ENCODE measurements at places on chromosomes 16 and 17. TPM values are rescaled to one million over a fixed set of nuclear protein-coding genes. Genes with fewer than 3 reads are reported as not detected.

Gene CDRT15
- not detected for total RNA-seq

Gene KRTAP2-3
- total RNA-seq, result 0.65 TPM

Gene HID1
- 0.30 TPM for total RNA-seq

Gene PERCC1
- not detected for total RNA-seq

Gene RARA
- 10.1 TPM for total RNA-seq

Gene CCL8
- 0.89 TPM for total RNA-seq

Gene GRB7
- total RNA-seq, result not detected

Gene ATP2A1
- total RNA-seq, result 1.0 TPM

Gene MYL11
- total RNA-seq, result not detected

Gene TP53TG3
- total RNA-seq, result not detected

Gene PRDM7
- not detected for total RNA-seq

Gene DNAAF8
- 1.2 TPM for total RNA-seq

Gene CRHR1
- total RNA-seq, result not detected

Gene MED13
- 50.1 TPM for total RNA-seq

Gene NPTX1
- 10.4 TPM for total RNA-seq

Gene PRSS8
- not detected for total RNA-seq

Gene HOXB9
- 0.30 TPM for total RNA-seq

Gene TPSG1
- total RNA-seq, result not detected

Gene OR1A1
- not detected for total RNA-seq

Gene OTOP3
- not detected for total RNA-seq

Gene EFNB3
- total RNA-seq, result 0.23 TPM

Gene CACNG3
- total RNA-seq, result not detected

Gene EVI2B
- total RNA-seq, result not detected

Gene SLC52A1
- total RNA-seq, result under 0.01 TPM

Gene DPEP3
- total RNA-seq, result not detected

Gene FADS6
- not detected for total RNA-seq

Gene CNGB1
- not detected for total RNA-seq

Gene GPRC5B
- total RNA-seq, result 18.7 TPM

Gene RAB40C
- 11.3 TPM for total RNA-seq

Gene SOCS3
- total RNA-seq, result 81.4 TPM

Gene SAMD14
- 5.3 TPM for total RNA-seq

Gene SMIM36
- total RNA-seq, result not detected

Gene CD300C
- total RNA-seq, result not detected

Gene DLX4
- not detected for total RNA-seq

Gene ENPP7
- not detected for total RNA-seq

Gene INPP5K
- total RNA-seq, result 24.3 TPM

Gene KCNJ12
- 1.5 TPM for total RNA-seq

Gene NR1D1
- 0.89 TPM for total RNA-seq

Gene GCGR
- total RNA-seq, result not detected

Gene CREBBP
- total RNA-seq, result 19.3 TPM

Gene C17orf113
- total RNA-seq, result under 0.01 TPM

Gene TBC1D3I
- not detected for total RNA-seq

Gene HP
- not detected for total RNA-seq

Gene SPNS1
- total RNA-seq, result 26.4 TPM

Gene CMTM1
- 1.9 TPM for total RNA-seq

Measured in smooth muscle cell of the umbilical artery (primary cell).